ENCODE measurements at places on chromosomes 1 and 21.

DNA sequence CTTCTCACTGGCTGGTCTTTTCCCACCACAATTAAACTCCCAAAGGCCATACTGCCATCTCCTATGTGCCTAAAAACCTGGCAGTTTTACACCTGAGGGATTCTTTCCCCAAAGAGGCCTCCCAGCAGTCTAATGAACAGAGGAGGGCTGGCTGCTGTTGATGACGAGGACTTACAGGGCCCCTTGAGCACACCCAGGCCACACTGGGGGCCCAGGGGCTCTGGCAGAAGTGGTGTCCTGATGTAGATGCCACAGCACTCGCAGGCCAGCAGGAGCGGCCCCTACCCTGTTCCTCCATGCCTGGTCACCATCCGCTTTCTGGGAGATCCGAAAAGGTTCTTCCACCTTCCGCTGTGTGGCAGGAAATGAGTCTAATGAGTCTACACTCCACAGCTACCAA is 24.2 kb downstream of the POFUT2 start:
- no peak for DNase-seq

- DNase-seq: no peak
These were observed 104.3 kb downstream of the EDEM3 start for GRCh38 chr1:184650177-184650866.

GRCh38 chr1:48362901-48363300 is 109.1 kb downstream of the SPATA6 start:
- no peak for DNase-seq

- DNase-seq: no peak
These were observed 72.2 kb downstream of the OSBPL9 start for GRCh38 chr1:51689075-51689440.

- no peak for DNase-seq
These were observed 29.4 kb upstream of the CSF1 start for GRCh38 chr1:109880971-109881894.

GRCh38 chr1:240976685-240977084 is 364.7 kb upstream of the GREM2 start:
- no peak for DNase-seq

GRCh38 chr1:5459839-5460610 is 532.2 kb downstream of the NPHP4 start:
- no peak for DNase-seq

DNA sequence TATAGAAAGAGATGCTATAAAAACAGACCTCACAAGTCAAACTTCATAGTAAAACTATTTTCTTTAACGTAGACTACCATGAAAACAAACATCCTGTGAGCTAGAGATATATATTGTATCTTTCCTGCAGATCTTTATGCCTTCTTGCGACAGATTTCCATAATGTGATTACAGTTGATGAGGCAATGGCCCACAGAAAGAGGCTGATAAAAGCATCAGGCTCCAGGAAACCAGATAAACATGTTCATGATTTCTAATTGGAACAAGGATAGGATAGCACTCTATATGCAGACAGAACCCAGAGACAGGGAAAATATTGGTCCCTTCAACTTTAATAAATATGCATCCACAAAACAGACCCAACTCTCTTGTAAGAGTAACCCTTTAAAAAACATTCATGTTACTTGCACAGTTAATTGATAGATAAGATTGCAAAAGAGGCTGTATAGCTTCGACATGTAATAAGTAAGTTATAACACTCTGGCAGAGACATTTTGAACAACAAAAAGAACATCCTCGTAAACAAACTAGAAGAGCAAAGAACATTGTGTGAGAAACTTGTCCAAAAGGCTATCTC is 329.4 kb downstream of the AGBL4 start:
- no peak for DNase-seq

DNA sequence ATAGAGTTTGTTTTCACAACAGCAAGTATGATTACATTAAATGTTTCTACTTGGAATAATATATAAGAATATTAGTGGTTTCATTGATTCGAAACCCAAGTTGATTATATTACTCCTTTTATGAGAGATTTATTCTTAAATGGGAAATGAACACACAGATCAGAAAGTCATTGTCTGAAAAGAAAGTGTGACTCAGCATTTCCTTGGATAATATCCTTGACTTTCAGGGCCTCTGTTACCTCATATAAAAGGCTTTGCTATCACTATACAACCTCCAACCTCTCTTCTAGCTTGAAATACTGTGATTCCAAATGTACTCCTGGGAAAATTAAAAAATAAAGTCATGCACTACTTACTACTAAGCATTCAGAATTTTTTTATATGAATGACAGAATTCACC is 295.3 kb upstream of the LYPLAL1 start:
- peak; percentile 43 for DNase-seq

- DNase-seq: no peak
These were observed 4.4 kb upstream of the TTC34 start for GRCh38 chr1:2805801-2806430.

- DNase-seq: no peak
These were observed 163.9 kb downstream of the LYPLAL1 start for GRCh38 chr1:219337588-219337987.

DNA sequence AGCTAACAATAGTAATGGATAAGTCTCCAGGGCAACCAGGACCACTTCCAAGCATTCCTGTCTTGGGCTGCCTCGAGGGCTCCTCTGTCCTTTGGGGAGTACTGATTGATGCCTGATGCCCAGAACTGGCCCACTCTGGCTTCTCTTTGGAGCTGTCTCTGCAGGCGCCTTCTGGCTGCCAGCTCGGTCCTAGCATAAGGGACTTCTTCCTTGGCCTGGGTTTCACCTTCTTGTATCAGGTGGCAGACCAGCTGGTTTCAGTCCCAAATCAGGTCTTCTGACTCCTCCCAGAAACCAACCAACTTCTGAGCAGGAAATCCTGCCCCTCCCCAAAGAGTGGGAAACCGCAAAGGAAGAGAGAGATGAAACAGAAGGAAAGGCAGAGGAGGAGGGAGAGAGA is 10.6 kb downstream of the G0S2 start:
- no peak for DNase-seq

DNA sequence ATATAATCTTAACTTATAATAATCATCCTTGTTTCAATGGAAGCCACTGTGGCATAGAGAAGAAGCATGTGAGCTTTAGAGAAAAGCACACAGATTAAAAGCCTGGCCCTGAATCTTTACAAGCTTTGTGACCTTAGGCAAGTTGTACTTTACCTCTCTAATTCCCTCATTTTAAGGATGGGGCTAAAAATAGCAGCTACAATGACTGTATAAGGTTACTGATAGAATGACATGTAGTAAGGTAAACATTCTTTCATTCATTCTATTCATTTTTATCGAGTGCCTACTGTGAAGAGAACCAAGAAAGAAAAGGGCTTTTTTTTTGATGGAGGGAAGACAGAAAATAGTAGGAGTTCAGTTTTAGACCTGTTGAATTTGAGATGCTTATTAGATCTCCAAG is 25.6 kb downstream of the CDKN2C start:
- no peak for DNase-seq

GRCh38 chr1:9004031-9004699 is 22.1 kb downstream of the SLC2A7 start:
- no peak for DNase-seq

- DNase-seq: no peak
These were observed 5.2 kb downstream of the NPPA start for GRCh38 chr1:11842154-11843041.

DNA sequence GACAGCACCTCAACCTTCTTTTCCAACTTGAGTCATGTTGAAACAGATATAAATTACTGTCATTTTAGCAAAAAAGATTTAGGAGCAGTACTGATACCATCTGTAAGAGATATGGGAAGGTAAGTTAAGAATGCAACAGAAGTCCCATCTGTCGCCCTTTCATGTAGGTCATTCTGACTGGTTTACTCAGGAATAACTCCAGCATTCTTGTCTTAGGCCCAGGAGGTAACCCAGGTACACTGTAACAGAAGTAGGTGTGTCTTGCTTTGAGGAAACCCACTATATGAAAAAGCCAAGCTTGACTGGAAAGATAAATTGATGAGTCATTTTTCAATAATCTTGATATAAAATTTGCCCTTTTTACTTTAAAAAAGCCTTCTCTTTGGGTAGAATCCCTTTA is 35.4 kb downstream of the PGM1 start:
- DNase-seq: no peak

GRCh38 chr1:204669579-204669978 is 16.0 kb downstream of the LRRN2 start:
- DNase-seq: no peak

GRCh38 chr1:178652506-178653490 is 72.2 kb upstream of the RALGPS2 start:
- peak; percentile 67 for DNase-seq

DNA sequence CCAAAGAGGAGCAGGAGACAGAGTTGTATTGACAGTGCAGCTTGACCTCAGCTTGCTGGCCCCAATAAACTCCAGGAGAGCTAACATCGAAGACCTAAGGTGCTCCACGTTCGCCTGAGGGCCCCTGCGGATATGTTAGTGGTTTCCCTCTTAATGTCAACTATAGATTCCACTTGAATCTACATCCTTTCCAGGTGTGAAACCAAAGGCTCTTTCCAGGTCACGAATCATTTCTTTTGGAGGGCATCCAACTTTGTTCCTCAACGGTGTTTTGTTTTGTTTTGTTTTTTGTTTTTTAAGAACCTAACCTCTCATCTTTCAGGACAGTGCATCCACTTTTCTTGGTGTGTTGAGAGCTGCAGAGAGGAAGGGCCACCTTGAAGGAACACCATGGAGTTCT is 267.6 kb upstream of the SGIP1 start:
- DNase-seq: no peak

- no peak for DNase-seq
These were observed 24.7 kb downstream of the INAVA start for GRCh38 chr1:200919386-200919785.

- no peak for DNase-seq
These were observed 67.9 kb upstream of the PUM1 start for GRCh38 chr1:31133368-31133767.

GRCh38 chr21:39686646-39687468 is 58.1 kb upstream of the IGSF5 start:
- DNase-seq: no peak

DNA sequence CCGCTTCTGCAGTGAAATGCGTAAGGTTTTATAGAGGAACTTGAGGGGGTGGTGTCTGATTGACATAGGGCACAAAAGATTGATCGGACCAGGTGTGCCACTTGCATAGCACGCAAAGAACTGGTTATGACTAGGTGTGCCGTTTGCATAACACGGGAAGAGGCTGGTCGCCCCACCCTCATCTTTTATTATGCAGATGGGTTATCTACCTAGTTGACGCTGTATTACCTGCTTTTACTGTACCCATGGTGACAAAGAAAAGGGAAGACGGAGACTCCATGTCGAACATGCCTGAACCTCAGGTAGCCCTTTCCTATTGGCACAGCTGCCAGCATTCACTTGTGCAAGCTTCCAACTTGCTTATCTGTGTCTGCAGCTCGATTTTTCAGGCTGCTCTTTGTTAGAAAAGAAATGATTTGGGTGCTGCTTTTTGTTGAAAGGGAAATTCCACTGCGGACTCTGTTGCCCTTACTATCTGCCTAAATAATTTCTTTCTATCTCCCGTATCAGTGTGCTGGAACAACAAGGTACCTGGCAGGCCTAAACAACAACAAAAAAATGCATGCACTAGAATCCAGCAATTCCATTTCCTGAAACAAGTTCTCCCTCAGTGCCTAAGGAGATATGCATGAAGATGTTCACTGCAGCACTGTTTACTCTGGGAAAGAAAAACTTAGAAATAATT is 194.4 kb upstream of the KAZN start:
- DNase-seq: no peak

DNA sequence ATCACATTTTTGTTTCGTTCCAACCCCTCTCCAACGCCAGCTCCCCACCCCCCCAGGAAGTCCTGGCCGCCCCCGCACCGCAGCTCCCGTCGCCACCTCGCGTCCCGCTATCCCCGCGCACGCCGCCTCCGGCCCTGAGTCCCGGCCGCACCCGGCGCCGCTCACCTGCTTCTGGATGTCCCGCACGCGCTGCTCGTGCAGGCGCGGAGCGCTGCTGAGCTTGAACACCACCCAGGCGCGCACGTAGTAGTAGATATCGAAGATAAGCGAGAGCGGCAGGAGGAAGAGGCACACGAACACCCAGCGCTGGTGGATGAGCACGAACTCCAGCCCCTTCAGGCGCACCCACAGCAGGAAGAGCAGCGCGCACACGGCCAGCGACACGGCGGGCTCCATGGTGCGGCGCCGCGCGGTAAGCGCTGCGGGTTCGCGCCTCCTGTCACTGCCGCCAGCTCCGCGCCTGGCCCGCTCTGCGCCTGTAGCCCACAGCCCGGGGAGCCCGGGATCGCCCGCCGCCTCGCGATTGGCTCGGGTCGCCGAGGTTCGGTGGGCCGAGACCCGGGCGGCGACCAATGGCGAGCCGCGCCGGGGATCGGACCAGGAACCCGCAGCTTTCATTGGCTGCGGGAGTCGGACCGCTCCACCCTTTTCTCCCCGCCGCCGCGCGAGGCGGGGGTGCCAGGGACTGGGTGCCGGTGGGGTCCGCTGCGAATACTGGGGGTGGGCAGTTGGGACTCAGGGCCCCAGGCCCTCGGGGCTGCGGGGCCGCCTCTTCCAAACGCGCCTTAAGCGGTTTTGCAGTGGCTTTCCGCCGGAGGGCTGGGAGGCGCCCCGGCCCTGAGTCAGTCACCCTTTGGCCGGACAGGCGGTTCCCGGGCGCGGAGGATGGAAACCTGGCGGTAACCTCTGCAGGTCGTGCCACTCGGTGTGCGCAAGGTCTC is at the start of gene DHCR24:
TSS of gene DHCR24 (minus strand) at position 472 of the 941 bp plus-strand sequence. CDS start at position 396, 76 bp downstream.
- DNase-seq: peak; percentile 90

- peak; percentile 54 for DNase-seq
These were observed 20.8 kb upstream of the SDC3 start for GRCh38 chr1:30929135-30929889.
